ENCODE measurements at places on chromosomes 7 and 10. TPM values are rescaled to one million over a fixed set of nuclear protein-coding genes. Genes with fewer than 3 reads are reported as not detected.

ZNF239 gene
- 2.0 TPM for total RNA-seq

ZNF804B gene
- total RNA-seq = not detected

MTG1 gene
- total RNA-seq = 47.9 TPM

VWA2 gene
- 0.06 TPM for total RNA-seq

IFIT1B gene
- total RNA-seq = not detected

PODXL gene
- total RNA-seq = 51.5 TPM

EXOSC1 gene
- total RNA-seq = 56.3 TPM

CYP2C8 gene
- total RNA-seq = not detected

CDK13 gene
- 24.0 TPM for total RNA-seq

FLNC gene
- 3.9 TPM for total RNA-seq

LIPN gene
- not detected for total RNA-seq

MKRN1 gene
- 64.8 TPM for total RNA-seq

WNT8B gene
- not detected for total RNA-seq

PSPH gene
- 23.9 TPM for total RNA-seq

PLXNA4 gene
- 0.40 TPM for total RNA-seq

Data from A549 treated with dexamethasone at 1 μM for 4 hours (cell line).